ENCODE measurements at places on chromosomes 6 and 20. TPM values are rescaled to one million over a fixed set of nuclear protein-coding genes. Genes with fewer than 3 reads are reported as not detected.
A peak's percentile ranks its signal among the peaks of the same experiment; 100 is the strongest.

- peak; percentile 93 for DNase-seq
Observed at GRCh38 chr6:75204217-75204958, 1.5 kb downstream of the COL12A1 start.

GRCh38 chr20:6708010-6708409, 59.5 kb upstream of the BMP2 start:
- DNase-seq = peak; percentile 66

- DNase-seq = no peak
Observed at GRCh38 chr20:2314759-2315439, 19.1 kb downstream of the TGM3 start.

Gene TEAD3
- 17.8 TPM for polyA plus RNA-seq

DNA sequence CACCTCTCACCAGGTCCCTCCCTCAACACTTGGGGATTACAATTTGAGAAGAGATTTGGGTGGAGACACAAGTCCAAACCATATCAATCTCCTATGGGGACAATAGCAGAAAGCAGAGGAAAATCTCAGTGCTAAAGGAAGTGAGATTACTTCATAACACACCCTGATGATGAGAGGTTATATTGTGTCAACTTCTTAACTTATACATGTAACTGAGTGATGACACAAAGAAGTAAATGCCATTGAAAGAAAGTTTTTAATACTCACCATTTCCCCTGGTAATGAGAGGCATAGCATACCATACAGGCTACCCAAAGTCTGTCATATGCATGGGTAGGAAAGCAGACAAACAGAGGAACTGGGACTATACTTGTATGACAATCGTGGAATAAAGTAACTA, 137.2 kb downstream of the MMUT start:
- DNase-seq = no peak

DNA sequence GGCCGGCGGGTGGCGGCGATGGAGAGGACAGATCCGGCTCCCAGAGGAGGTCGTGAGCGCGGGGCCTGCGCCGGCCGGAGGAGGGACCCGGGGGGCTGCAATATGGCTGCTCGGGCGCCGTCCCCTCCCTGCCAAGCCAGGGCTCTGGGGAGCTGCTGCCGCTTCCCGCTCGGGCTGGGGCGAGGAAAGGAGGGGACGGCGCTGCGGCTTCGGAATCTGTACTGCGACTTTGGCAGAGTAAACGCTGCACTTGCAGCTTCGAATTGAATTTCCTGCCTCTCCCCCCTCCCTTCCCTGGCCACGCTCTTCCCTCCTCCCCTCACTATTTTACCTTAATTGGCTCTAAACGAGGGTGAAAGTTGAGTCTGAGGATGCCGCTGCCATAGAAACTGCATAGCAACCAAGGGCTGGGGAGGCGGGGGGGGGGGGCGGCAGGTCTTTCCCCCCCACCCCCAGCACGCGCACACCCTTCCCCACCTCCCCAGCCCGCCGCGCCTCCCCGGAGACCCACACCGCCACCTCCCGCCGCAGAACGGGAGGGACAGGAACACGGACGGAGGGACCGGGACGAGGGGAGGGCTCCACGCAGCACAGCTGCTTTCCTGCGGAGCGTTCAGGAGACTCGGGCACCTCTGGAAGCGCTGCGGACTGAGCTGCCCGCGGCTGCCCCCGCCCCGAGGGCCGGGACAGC, 93.9 kb downstream of the RNASET2 start:
- peak; percentile 48 for DNase-seq

DNA sequence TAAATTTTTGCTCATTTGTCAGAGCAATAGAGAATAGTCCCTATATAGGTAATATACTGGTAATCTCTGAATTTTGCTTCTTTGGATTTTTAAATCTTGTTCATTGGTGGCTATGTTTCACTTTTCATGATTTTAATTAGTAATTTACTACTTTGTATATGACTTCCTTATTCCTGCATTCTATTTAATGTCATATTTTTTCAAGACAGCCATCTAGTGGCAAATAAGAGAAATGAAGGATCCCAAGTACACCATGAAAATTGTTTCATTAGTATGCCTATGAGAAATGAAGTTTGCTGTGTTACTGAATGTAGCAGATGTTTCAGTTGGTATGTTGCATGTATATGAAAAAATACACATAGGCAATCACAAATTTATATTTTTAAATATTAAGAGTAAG, 82.4 kb downstream of the ZNF292 start:
- no peak for DNase-seq

DNA sequence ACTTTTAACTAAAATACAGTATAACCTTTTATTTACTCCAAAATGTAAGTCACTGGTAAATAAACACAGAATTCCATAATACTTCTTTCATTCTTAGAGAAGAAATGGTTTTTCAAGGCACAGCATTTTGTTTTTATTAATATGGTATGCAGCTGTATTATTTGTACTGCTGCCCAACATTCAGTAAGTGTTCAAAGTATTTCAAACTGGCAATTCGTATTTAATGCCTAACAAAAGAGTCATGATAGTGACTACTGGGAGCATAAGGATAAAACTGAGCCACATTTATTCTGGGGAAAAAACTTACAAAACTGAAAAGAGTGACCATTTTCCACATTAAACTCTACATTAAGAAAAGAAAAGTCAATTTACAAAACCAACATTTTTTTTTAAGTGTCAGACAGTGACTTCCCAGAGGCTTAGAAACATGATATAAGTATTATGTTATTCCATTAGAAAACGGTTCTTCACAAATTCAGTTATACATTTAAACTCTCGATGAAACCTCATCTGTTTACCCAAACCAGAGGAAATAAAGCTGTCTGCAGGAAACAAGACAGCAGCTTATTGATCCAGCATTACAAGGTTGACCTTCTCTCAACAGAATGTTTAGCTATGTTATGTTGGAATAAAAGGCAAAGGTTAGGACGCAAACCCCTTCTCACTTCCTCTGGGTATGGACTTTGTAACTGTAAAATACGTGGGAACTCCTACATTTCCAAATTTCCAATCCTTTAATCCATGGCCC, 24.3 kb downstream of the EPB41L2 start:
- DNase-seq = no peak

GRCh38 chr6:127243501-127243900, 23.2 kb upstream of the RNF146 start:
- no peak for DNase-seq

GRCh38 chr6:22068561-22069305, 228.1 kb downstream of the PRL start:
- DNase-seq = no peak

DNA sequence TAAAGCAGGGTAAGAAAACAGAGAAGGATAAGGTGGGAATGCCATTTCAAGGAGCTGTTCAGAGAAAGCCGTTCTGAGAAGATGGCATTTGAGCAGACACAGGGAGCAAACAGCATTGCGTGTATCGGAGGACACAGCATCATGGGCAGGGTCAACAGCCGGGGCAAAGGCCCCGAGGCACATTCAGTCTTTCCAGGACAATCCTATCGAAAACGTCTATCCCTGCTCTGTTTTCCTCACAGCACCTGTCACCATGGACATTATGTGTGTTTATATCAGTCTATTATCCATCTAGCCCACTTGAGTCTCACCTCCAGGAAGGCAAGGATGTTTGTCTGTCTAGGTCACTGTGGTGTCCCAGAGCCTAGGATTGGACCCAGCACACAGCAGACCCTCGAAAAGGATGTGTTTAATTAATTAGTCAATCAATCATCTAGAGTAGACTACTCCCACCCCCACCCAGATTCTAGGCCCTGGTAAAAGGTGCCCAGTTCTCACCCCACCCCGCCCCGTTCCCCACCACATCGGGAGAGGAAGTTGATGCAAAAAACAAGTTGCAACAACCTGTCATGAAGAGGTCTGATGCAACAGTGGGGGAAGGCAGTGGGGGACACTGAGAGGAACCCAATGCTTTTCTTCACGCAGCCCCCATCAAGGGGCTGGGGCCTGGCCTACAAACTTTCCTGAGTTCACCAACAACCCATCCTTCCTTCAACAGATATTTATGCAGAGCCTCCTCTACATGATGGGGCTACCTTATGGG, 66.6 kb downstream of the PREX1 start:
- DNase-seq = no peak

Gene EGFL8
- polyA plus RNA-seq = 10.9 TPM

GRCh38 chr20:58420798-58421496, 31.9 kb downstream of the VAPB start:
- no peak for DNase-seq

- DNase-seq = no peak
Observed at GRCh38 chr6:144564202-144564601, 279.1 kb downstream of the UTRN start.

- no peak for DNase-seq
Observed at GRCh38 chr20:4896119-4896702, 105.1 kb downstream of the SLC23A2 start.

GRCh38 chr6:34519971-34520644, 36.0 kb downstream of the SPDEF start:
- DNase-seq = peak; percentile 3

DNA sequence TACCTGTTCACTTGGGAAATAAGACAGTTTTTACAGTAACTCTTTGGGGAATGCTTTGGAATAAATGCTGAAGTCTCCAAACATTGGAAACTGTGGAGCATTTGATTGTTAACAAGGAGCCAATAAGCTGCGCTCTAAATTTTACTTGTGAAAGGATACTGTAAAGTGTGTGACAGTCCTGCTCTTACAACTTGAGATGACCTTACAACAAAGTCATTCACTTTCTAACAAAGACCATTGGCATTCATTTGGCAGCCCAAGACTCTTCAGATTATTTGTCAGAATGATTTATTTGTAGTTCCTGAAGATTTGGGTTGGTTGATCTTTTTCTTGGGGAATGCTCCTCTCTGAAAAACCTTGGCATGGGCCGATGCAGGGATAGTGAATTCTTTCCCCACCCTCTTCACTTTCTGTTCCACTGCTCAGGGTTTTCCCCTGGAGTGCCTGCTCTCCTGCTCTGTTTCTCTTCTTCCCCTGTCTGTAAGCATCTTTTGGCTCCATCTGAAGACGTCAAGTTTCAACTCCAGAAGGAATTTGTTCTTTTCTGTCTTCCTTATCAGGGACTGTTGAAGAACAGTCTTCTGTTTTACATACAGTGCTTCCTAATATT, 116.4 kb downstream of the AKAP7 start:
- no peak for DNase-seq

- DNase-seq = no peak
Observed at GRCh38 chr6:42405021-42405420, 46.7 kb downstream of the TRERF1 start.

Gene WFDC2
- polyA plus RNA-seq = 1,020 TPM

DNA sequence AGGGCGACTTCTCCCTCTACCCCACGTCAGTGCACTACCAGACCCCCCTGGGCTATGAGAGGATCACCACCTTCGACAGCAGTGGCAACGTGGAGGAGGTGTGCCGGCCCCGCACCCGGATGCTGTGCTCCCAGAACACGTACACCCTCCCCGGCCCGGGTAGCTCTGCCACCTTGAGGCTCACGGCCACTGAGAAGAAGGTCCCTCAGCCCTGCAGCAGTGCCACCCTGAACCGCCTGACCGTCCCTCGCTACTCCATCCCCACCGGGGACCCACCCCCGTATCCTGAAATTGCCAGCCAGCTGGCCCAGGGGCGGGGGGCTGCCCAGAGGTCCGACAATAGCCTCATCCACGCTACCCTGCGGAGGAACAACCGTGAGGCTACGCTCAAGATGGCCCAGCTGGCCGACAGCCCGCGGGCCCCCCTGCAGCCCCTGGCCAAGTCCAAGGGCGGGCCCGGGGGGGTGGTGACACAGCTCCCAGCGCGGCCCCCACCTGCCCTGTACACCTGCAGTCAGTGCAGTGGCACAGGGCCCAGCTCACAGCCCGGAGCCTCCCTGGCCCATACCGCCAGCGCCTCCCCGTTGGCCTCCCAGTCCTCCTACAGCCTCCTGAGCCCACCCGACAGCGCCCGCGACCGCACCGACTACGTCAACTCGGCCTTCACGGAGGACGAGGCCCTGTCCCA, 57.5 kb upstream of the TMEM181 start:
- no peak for DNase-seq

DNA sequence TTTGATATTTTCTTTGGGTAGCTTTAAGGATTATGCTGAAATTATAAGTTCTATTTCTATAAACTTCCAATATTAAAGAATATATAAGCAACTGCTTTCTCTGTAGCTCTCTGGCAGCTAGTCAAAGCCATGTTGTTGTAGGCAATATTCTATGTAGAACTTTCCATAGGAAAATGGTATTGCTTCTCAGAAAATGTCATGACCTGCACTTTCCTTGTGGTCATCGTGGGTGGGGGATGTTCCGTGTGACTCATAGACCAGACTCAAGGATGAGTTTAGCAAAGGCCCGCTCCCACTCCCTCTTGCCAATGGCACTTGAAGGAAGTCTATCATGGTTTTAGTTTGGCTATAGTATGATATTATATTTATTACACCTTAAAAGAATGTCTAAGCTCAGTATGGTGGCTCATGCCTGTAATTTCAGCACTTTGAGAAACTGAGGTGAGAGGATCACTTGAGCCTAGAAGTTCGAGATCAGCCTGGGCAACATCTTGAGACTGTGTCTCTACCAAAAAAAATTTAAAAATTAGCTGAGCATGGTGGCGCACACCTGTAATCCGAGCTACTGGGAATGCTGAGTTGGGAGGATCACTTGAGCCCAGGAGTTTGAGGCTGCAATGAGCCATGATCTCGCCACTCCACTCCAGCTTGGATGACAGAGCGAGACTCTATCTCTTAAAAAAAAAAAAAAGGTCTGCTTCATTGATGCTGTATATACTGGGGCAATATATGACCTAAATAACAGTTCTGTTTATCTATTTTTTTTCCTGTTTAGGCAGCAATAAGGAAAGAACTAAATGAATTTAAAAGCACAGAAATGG, 36.6 kb upstream of the LTV1 start:
- no peak for DNase-seq

DNA sequence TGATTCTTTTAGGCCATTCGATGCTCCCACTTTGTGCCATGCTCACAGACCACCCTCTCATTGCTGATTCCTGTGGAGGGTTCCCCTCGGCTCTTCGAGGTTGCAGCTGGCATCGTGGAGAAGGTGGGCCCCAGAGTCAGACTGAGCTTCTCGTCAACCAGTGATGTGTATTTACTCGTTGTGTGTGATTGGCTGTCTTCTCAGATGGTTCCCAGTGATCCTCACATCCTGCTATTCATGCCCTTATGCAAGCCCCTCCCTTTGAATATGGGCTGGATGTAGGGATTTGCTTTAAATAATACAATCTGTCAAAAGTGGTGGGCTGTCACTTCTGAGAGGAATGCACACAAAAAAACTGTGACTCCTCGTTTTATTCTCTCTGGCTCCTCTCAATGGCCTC, 99.6 kb upstream of the ENPP5 start:
- DNase-seq = no peak

- no peak for DNase-seq
Observed at GRCh38 chr6:119533603-119534279, 184.2 kb upstream of the MAN1A1 start.

Gene FAM83B
- polyA plus RNA-seq = 0.04 TPM

DNA sequence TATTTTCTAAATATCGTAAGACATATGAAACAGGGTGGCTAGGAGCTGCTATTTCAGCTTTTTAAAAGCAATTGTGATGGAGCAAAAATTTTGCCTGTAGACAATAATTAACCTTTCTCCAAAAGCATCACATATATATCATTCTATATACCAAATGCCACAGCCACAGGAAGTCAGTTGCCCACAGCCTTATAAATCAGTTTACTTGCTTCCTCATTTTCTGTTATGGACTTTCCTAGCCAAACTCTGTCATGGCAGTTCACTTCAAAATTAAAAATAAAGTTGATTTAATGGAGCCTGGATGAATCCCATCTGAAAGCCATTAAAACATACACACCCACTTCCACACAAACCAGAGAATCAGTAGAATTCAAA, 93.4 kb upstream of the NHSL1 start:
- DNase-seq = no peak

Gene BHLHE23
- polyA plus RNA-seq = not detected

- DNase-seq = no peak
Observed at GRCh38 chr6:26104457-26105108, 17.4 kb downstream of the HFE start.

Gene PRSS35
- polyA plus RNA-seq = 0.14 TPM

Gene TPBG
- polyA plus RNA-seq = 6.1 TPM

Measured in lung (tissue), 17 donors.